ENCODE measurements at places on chromosomes 1 and 21. TPM values are rescaled to one million over a fixed set of nuclear protein-coding genes. Genes with fewer than 3 reads are reported as not detected.

KIF14 gene
- total RNA-seq: 0.44 TPM

INSRR gene
- total RNA-seq: 0.12 TPM

SELP gene
- 5.0 TPM for total RNA-seq

SPRR2G gene
- not detected for total RNA-seq

PRXL2B gene
- 8.7 TPM for total RNA-seq

CATSPERE gene
- total RNA-seq: 0.35 TPM

CLDN17 gene
- not detected for total RNA-seq

VHLL gene
- not detected for total RNA-seq

NTRK1 gene
- 1.2 TPM for total RNA-seq

GPR25 gene
- not detected for total RNA-seq

YOD1 gene
- total RNA-seq: 6.3 TPM

TMEM54 gene
- 7.5 TPM for total RNA-seq

SLAMF1 gene
- total RNA-seq: not detected

NEK7 gene
- total RNA-seq: 182 TPM

ESPN gene
- not detected for total RNA-seq

ADGRB2 gene
- total RNA-seq: 6.4 TPM

TSPEAR gene
- 0.71 TPM for total RNA-seq

SH2D5 gene
- total RNA-seq: not detected

PCSK9 gene
- not detected for total RNA-seq

RGS18 gene
- total RNA-seq: 0.22 TPM

ADGRL4 gene
- 16.2 TPM for total RNA-seq

FCRL4 gene
- total RNA-seq: not detected

AK5 gene
- total RNA-seq: 0.31 TPM

C1orf141 gene
- total RNA-seq: not detected

ERG gene
- 11.6 TPM for total RNA-seq

GPBP1L1 gene
- total RNA-seq: 76.0 TPM

DMRTA2 gene
- not detected for total RNA-seq

HCN3 gene
- total RNA-seq: 0.56 TPM

All from heart left ventricle (tissue), 16 donors.